ENCODE measurements at places on chromosomes 4 and X.

- DNase-seq, result no peak
Observed at GRCh38 chrX:114071412-114071811, 512.5 kb upstream of the HTR2C start.

DNA sequence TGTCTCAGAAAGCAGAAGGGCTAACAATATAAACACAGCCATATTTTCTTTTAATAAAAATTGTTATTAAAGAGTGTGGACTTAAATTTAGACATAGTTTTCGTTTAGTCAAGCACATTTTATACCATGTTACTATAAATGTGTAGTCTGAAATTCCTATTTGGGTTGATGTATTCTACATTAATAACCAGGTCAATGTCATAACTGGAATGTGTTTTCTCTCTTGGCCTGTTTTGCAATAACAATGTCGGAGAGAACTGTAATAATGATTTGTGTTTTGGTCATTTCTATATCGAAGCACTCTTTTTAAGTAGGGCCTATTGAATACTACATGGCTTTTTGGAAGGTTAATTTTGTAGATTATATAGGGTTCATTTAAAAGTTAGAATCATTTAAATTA lies 5.5 kb downstream of the USO1 start:
- DNase-seq, result no peak

- no peak for DNase-seq
Observed at GRCh38 chr4:24312261-24312913, 272.0 kb downstream of the DHX15 start.

DNA sequence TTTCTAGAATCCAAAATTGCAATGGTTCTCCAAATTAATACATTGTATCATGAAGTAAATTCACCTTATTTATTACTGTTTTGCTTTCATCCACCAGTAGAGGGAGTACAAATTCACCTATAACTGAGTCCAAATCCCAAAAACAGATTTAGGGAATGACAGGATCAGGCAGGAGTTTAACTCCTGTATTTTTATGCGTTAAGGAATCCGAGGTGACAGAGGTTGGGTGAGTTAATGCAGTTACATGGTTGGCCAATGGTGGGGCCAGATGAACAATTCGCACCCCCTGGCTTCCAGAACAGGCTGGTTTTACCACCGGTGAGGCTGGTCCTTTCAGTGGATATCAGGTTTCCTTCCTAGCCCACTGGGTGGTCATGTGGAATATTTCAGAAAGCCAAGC lies 82.4 kb downstream of the MTNR1A start:
- no peak for DNase-seq

GRCh38 chr4:77120886-77121508 lies 36.0 kb upstream of the CCNG2 start:
- no peak for DNase-seq

DNA sequence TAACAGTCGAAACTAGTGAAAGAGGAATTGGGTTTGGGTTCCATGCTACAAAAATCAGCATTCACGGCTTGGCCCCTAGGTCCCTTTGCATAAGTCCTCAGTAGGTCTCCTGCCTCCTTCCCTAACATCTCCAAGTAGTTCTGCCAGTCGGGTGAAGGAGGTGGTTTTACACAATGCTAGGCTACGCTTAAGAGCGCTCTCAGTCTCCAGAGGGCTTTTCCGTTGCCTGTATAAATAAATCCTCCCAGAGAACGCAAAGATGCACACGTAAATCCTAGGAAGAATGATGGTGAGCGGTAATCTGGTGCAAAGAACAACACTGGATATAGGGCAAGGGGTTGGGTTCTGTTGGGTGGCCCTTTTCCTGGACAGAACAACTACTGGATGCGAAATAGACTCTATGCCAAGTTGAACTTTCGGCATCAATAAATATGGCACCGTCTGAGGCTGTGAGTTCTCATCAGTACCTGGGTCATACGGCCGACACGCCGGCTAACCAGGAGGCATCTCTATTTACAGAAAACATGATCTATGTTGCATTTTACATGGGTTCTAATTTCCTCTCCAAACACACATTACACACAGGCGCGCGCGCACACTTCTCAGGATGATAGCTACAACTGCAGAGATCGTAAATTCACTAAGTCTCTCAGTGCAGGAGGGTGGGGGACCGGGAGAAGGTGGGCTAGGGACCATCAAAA lies 1.3 kb downstream of the CAMK2D start:
- no peak for DNase-seq

DNA sequence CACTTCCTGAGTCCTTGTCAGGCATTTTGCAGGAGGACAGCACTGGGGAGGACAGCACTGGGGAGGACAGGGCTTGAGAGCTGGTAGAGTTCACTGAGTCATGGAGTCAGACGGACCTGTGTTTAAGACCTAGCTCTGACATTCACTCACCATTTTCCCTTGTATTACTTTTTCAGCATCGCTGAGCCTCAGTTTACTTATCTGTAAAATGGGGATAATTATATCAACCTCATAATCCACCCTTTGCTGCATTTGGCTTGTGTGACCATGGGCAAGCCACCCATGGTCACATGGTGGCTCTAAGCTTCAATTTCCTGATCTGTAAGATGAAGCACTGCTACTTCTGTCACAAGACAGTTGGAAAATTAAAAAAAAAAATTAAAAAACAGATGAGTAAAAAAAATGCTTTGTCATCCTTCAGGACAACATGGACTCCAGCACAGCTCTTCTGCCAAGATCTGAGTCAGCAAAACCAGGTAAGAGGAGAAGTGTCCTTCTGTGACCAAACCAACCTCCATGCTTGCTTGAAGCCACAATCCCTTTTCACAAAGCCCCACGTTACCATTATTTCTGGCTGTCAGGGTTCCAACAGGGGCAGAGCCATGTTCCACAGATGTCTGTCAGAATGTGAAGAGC lies 275.5 kb downstream of the RAB28 start:
- DNase-seq, result no peak

GRCh38 chr4:57124145-57124544 lies 14.0 kb upstream of the IGFBP7 start:
- no peak for DNase-seq

- no peak for DNase-seq
Observed at GRCh38 chr4:159719531-159719930, 616.7 kb downstream of the RAPGEF2 start.

GRCh38 chr4:90580326-90580725 lies 453.1 kb downstream of the CCSER1 start:
- no peak for DNase-seq

- no peak for DNase-seq
Observed at GRCh38 chr4:121096191-121096590, 23.9 kb upstream of the NDNF start.

DNA sequence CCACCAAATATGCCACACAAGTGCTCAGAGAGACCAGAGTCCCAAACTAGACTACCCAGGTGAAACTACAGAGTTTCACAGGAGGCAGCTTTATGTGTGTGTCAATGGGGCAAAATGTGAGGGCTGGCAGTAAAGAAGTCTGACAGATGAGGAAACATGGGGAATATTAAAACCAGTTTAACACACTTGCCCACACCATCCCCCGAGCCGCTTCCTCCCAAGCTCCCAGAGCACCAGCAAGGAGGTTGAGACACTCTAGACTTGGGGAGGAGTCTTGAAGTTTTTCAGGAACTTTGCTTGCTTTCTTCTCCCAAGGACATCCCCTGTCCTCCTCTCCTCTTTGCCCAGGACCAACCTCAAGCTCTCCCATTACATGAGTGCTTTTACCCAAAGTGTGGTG lies 94.7 kb upstream of the SPRY1 start:
- DNase-seq, result no peak

- no peak for DNase-seq
Observed at GRCh38 chrX:72392816-72393800, 87.4 kb upstream of the CITED1 start.

GRCh38 chrX:19177721-19178120 lies 55.5 kb upstream of the ADGRG2 start:
- DNase-seq, result no peak

DNA sequence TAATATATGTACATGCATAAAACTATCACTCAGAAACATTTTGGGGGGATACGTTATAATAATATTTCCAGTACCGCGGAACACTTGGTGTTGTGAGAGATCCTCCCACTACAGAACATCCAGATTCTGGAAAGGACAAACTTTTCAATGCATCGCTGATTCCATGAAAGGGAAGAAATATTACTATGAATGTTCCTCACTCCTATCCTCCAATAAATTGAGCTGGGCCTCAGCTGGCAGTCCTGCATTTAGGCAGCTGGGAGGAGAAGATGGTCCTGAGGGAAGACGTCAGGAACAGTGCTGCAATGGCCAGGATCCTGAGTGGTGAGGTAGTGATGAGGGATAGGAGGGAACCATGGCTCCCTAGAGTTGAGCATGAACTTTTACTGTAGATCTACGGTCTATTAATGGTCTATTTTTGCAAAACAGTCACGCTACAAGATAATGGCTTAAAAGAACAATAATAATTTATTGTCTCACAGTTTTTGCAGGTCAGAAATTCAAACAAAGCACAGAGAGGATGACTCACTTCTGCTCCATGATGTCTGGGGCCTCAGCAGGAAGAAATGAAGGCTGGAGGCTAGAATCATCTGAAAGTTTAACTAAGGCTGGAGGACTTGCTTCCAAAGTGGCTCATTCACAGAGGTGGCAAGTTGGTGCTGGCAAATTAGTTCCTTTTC lies 538.1 kb downstream of the STIM2 start:
- no peak for DNase-seq

DNA sequence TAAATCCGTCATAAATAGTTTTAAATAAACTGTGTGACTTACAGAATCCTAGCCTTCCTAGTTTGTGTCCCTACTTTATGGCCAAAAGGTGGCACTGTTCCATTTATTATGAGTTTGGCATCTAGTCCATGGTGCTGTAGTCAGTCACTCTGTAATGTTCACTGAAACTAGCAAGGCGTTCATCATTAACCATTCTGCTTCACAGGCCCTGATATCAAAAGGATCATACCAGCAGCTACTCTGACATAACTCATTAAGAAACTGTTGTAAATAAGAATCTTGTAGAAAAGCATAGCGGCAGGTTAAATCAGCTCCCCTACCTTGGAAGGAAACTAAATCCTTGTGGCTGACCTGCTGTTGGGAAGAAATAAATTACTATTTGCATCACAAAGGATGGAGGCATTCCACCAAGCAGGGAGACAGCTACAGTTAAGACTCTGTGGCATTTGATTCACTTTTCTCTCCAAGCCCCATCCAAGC lies 919.6 kb upstream of the DIAPH2 start:
- DNase-seq, result no peak

DNA sequence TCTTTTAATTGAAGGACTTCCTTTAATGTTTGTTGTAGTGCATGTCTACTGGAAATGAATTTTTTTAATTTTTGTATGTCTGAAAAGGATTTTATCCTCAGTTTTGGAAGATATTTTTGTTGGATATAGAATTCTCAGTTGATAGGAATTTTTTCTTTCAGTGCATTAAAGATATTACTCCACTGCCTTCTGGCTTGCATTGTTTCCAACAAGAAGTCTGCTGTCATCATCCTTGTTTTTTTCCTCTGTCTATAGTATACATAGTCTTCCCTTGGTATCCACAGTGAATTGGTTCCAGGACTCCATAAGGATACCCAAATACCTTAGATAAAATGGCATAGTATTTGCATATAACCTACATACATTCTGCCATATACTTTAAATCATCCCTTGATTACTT lies 33.5 kb downstream of the SCD5 start:
- no peak for DNase-seq

DNA sequence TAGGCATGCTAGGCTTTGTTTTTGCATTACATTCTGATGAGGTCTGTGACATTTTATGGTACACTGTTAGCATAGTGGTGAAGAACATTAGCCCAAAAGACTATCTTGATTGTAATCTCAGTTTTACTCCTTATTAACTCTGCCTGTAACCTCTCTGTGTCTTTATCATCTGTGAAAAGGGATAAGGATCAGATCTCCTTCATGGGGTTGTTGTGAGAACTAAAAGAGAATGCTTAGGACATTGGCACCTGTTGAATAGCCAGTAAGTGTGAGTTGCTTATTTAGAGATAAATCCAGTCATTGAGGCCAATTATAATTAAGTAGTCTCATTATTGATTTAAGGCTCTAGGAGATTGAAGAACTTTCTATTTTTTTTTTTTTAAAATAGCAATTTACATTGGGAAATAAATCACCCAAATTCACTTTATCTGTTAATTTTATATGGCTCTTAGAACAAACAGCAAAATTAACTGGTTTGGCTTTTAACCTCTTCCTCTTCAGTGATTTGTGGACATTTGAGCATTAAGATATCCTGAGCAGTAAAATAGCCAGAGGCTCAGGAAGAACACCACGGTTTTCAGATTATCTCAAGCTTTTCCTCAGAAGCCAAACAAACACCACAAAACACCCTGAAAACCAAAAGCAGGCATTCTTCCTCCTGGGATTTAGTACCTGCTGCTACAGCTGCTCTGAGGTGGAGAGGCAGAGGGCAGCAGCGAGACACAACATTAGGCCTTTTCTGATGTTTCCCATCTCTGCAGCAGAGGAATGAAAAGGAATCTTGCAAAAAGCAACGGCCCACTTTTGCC lies 192.9 kb downstream of the ARHGAP10 start:
- DNase-seq, result no peak

DNA sequence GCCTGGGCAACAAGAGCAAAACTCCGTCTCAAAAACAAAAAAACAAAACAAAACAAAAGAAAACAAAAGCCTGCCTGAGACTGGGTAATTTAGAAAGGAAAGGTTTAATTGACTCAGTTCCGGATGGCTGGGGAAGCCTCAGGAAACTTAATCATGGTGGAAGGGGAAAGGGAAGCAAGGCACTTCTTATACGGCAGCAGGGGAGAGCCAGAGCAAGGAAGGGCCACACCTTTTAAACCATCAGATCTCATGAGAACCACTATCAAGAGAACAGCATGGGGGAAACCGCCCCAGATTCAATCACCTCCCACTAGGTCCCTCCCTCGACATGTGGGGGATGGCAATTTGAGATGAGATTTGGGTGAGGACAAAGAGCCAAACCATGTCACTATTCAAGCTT lies 122.2 kb downstream of the UBE2K start:
- DNase-seq, result no peak

- DNase-seq, result no peak
Observed at GRCh38 chr4:139781066-139781465, 115.4 kb downstream of the MGST2 start.

DNA sequence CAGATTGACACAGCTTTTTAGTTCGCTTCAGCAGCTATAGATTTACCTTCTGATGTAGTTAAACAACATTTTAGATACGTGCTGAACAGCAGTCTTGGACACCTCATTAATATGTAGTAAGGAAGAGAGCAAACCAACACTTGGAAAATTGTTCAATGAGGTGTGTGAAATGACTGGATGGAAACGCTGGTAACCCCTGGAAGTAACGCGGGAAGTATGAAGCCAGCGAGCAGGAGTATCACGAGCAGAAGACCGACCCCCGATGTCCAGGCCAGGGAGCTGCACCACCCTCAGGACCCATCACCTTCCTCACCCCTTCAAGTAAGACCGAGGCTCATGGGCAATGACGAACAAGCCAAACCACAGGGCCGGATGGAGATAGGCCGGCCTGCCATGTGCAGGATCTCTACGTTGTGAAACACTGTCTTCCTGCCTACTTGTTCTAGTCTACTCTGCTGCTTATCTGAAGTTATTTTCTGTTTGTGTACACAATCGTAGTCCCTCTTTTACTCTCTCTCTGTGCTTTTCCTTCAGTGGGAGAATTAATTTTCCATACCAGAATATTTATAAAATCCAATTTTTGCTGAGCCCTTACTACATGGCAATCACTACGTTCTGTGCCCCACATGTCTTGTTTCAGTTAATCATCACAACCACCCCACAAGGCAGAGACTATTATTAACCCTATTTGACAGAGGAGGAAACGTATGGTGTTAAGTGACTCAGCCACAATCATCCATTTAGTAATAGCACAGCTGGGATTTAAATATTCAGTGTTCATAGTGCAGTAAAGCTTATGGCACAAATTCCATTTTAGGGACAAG lies 221.7 kb downstream of the APBB2 start:
- DNase-seq, result no peak
